Stimulated activated CD4-positive, alpha-beta T cell treated with anti-CD3 and anti-CD28 coated beads, Interleukin-2, amount 100 ng/mL, for 48 hours (primary cell): ENCODE measurements at places on chromosomes 13 and 19.

- peak; percentile 74 for DNase-seq
Measured at GRCh38 chr19:2648528-2648937, 54.0 kb downstream of the GNG7 start.

DNA sequence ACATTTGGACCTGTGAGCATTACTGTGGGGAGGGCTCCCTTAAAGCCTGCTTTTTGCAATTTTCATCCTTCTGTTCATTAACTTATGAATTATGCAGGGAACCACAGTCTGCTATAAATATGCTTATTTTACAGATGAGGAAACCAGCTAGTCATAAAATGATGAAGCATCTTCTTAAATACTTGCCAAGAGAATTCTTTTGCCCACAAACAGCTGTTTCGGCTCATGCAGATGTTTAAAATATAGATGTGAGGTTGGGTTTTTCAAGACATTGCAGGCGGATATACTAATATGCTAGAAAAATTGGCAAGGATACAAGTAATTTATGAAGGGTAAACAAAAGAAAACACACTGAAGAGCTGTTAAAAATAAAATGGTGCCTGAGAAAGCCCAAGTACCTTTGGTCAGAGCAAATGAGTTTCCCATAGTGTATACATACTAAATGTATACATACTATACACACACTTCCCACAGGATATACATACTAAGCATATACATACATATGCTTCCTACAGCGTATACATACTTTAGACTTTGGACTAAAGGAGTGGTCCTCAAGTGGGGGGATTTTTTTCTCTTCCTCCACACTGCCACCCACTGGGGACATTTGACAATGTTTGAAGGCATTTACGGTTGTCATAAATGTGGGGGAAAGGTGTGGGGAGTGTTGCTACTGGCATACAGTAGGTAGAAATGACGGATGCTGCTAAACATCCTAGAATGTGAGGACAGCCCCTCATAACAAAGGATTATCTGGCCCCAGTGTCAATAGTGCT lies 164.9 kb upstream of the CSNK1A1L start:
- DNase-seq, result no peak

DNA sequence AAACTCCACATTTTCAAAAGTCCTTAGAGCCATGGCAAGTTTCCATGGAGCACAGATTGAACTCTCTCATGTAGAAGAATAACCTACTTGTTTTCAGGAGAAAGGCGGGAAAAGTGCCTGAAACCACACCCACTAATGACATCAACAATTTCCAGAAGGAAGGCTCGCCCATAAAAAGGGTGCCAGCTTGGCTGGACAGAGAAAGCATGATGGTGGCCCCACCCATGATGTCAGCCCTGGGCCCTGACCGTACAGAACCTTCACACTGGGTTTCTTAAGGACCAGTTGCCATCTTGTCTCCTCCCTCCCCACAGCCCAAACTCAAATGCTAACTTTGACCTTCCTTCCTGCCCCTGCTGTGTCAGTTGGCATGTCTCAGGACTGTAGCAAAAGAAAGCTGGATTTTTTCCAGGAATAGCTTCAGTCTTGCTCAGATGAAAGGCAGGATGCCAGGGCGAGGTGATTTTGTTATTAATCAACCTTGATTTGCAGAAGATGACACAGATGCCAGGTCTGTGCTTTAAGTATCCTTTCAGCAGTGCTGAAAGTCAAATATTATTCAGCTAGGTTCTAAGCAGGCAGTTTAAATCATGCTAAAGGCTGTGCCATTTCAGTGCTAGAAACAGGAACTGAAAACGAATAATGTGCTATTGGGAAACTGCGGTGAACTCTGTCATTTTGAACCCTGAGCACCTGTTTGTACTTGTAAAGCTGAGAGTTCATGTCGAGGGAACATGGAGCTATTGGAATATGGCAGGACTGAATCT lies 89.5 kb upstream of the RFC3 start:
- no peak for DNase-seq

GRCh38 chr19:33505148-33505547 lies 16.4 kb downstream of the PEPD start:
- DNase-seq, result no peak

DNA sequence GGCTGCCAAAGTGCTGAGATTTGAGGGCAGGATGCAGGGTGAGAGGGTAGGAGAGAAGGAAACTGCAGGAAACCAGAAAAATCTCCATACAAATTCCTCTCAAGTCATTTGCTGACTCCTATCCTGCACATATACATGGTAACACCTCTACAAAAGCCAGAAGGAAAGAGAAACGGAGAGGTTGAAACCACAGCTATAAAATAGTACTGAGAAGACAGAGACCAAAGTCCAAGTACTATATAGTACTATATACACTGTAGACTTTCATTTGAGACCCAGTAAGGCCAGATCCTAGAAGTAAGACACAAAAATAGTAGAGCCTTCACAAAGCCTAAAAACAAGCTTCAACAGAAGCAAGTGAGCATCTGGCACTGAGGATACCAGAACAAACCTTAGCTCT lies 103.1 kb downstream of the UGGT2 start:
- DNase-seq, result no peak

DNA sequence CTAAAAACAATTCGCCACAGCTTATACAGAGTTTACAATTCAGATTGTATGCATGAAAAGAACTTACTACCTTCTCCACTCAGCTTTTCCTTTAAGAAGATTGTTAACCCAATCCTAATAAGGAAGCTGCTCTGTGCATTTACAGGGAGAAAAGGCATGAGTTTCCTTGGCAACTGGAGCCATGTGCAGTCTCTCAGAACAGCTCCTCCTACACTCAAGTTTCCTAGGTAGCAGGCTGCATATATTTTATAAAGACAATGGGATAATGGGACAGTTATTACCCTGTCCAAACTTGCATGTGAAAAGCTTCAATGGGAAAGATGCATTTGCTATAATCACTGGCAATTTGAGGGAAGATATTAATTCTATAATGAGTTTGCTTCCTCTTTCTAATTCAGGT lies 125.5 kb upstream of the TRPC4 start:
- no peak for DNase-seq

GRCh38 chr19:20247016-20247683 lies 80.1 kb downstream of the ZNF486 start:
- peak; percentile 19 for DNase-seq

GRCh38 chr19:7851623-7852500 lies 21.8 kb downstream of the EVI5L start:
- no peak for DNase-seq

- no peak for DNase-seq
Measured at GRCh38 chr13:108086678-108087077, 128.7 kb downstream of the LIG4 start.

DNA sequence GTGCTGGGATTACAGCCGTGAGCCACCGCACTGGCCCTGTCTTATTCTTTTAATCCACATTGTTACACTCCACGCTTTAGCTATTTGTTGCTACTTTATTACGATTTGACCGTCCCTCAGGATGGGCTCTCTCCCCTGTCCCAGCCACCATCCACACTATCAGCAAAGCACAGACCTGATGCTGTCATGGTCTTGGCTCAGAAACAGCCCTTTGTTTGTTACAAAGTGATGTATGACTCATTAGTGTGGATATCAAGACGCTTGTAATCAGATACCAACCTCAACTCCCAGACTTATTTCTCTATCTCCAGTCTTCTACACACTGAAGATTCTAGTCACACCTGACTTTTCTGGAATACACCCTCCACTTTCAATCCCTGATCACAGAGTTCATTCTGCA lies 84.6 kb upstream of the FREM2 start:
- no peak for DNase-seq

DNA sequence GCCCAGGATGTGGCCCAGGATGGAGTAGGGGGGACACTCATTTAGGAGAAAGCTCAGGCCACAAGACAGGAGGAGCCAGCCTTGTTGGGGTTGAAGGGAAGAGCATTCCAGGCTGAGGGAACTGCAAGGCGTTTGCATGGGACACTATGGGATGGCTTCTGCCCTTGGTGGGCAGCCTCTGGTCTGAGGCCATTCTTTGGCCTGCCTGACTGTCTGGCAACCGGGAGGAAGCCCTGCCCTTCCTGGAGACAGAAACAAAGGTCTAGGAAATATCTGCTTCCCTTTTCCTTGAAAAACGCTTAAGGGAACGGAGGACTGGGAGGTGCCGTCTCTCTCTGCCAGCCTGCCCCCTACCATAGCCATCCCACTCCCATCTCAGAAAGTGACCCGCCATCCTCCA lies 2.8 kb upstream of the ICAM1 start:
- DNase-seq, result no peak

DNA sequence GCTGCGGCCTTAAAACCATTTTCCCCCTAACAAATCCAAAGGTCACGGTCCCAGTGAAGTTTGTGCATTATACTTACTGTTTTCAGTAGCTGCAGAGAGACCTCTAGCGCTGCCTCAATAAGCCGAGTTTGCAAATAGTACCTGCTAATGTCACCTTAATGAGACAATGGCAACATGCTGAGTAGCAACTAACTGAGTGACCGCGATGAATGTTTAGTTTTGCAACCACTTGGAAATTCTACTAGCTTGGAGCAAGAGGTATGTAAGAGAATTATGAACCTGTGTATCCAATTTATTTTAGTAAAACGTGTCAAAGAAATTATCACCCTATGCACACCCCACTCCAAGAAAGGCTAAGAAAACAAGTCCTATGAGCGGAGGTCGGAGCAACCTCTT lies 1.2 kb downstream of the KPNA3 start:
- DNase-seq, result no peak

- DNase-seq, result no peak
Measured at GRCh38 chr19:55283548-55284377, at the start of gene BRSK1. TSS of gene BRSK1 (plus strand) at chr19:55283997. CDS start at chr19:55284443, 446 bp downstream.

DNA sequence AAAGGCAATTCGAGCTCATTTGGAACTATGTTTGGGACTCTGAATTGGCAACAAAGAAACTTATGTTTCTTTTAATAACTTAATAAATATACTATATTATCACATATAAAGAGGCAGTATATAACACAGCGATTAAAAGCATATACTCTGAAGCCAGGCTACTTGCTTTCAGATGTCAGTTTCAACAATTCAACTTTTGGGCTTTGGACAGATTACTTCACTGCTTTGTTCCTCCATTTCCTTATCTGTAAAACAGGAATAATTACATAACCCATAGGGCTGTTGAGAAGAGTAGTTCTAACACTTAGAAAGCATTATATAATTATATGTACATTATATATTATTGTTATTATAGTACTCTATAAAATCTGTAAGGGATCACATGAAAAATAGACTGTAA lies 107.2 kb downstream of the EDNRB start:
- no peak for DNase-seq

DNA sequence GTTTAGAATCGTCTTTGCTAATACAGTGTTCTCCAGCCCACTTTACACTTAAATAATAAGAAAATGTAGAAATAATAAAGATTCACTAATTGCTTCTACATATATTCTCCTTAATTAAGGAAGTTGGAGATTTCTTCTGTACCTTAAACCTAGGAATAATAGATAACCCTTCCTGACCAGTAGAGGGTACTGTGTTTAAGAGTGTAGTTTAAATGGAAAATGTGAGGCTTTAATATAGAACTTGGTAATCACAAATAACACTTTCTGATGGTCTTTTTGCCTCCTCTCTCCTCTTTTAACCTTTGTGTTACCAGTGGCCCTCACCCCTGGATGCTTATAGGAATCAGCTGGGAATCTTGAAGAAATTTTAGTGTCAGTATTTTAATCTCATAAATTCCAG lies 20.7 kb downstream of the POMP start:
- DNase-seq, result no peak

DNA sequence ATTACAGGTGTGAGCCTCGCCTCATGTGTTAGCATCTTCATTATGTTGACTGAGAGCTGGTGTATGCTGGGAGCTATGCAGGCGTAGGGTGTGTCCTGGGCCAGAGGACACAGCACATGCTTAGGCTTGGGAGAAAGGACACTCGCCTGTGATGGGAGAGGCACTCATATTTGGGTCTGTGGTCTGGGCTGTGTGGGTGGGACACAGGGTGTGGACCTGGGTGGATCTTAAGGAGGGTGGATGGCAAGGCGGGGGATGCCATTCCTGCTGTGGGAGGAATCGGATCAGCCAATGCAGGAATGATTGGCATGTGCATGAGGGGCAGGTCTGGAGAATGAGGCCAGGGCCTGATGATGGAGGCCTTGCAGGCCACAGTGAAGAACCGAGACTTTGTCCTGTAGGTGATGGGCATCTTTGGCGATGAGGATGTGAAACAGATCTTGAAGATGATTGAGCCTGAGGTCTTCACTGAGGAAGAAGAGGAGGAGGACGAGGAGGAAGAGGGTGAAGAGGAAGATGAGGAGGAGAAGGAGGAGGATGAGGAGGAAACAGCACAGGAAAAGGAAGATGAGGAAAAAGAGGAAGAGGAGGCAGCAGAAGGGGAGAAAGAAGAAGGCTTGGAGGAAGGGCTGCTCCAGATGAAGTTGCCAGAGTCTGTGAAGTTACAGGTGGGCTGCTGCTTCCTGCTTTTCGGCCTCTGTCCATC lies 55.4 kb downstream of the RYR1 start:
- no peak for DNase-seq

DNA sequence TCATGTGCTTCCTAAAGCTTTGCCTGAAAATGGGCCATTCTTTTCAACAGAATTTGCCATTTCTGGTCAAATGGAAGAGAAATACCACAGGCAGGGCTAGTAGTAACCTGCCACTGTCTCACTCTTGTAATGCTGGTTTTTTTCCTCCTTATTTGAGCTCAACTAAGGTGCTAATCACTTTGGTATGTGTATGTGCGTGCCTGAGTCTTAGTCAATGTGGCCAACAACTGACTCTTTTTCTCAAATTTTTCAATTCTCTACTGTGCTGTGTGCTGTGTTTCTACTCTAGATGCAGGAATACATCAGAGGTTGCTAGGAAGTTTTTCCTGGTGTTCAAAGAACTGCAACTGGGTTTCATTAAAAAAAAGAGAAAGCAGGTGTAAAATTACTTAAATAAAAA lies 870.2 kb downstream of the EFNB2 start:
- no peak for DNase-seq

GRCh38 chr13:39039041-39039440 lies 785 bp downstream of the NHLRC3 start:
- no peak for DNase-seq

DNA sequence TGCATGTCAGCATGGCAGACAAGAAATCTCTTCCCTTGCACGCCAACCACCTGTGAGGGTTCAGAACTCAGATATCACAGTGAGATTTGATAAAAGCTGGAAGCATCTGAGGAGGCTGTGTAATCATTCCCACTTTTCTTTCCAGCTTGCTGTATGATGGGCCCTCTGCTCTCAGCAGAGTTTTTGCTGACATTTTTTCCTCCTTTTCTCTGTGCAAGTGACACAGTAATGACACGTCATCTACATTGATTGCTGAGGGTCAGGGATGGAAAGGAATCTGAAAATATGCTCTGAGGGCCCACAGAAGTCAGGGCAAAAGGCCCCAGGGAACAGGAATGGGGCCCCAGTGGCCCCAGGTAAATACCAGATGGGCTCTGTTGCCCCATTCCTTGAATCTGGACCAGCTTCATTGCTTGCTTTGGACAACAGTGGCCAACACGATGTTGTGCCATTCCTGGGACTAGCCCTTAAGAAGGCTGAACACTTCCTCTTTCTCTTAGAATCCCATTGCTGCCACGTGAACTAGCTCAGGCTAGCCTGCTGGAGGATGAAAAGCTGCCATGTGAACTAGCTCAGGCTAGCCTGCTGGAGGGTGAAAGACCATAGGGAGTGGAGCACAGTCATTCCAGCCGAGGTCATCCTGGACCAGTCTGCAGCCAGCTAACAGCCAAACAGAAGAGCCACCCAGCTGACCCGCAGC lies 68.2 kb downstream of the CACNA1A start:
- DNase-seq, result no peak
